SJCRH30 (cell line): ENCODE measurements at places on chromosomes 3 and 15.
A peak's percentile ranks its signal among the peaks of the same experiment; 100 is the strongest.

- peak overlapping the region; percentile 89 for H3K27ac ChIP-seq
- H3K4me3 ChIP-seq = peak overlapping the region; percentile 37
- no peaks in the 10 kb centered on the region for H3K36me3 ChIP-seq
Measured at GRCh38 chr3:165839296-165840076, 2.3 kb upstream of the BCHE start.

DNA sequence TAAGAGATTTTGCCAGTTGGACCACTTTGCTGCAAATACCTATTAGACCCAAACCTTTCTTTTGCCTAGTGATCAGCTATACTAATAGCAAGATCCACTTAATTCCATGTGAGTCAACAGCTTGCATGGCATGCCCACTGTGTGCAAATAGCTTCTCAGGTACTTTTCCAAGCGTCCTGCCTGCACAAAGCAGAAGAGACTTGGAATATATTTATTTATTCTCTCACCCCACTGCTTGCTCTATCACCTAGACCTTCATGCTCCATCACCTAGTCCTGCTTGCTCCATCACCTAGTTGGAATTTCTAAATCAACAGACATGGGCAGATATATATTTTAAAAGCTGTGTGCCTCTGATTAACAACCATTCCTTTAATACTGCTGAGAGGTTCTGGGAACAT, 47.6 kb downstream of the MBNL1 start:
- H3K36me3 ChIP-seq = 0 out of 2 replicates have a peak, but pooled peaks cover 5% of the 10 kb centered on the region

GRCh38 chr3:60363817-60364216, 887.4 kb downstream of the FHIT start:
- no peaks in the 10 kb centered on the region for H3K4me1 ChIP-seq
- H3K4me3 ChIP-seq = no peak overlapping the region
- no peak overlapping the region for H3K27ac ChIP-seq
- no peaks in the 10 kb centered on the region for H3K27me3 ChIP-seq

- H3K27me3 ChIP-seq = no peaks in the 10 kb centered on the region
- no peak overlapping the region for H3K4me3 ChIP-seq
- H3K4me1 ChIP-seq = no peaks in the 10 kb centered on the region; the same call in 1 of the 2 replicates
- no peak overlapping the region for H3K27ac ChIP-seq
Measured at GRCh38 chr3:171944118-171945016, 95.0 kb upstream of the FNDC3B start.

DNA sequence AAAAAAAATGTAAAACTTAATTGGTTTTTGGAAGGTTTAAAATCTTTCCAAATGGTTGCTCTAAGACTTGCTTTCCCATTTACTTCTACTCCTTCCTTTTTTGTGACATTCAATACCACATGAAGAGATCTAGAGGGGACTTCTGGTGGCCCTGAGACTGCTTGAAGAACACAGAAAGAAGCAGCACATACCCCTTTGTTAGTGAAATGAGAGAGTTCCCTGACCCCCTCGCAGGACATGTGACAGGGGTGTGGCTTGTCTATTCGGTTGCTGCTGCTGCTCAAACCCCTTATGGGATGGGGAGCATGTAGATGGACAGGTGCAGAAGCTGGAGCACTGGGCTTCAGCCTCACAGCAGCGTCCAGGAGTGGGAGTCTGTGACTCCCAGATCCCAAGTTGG, 71.0 kb downstream of the ZMAT3 start:
- no peak overlapping the region for H3K27ac ChIP-seq
- no peaks in the 10 kb centered on the region for H3K36me3 ChIP-seq
- no peak overlapping the region for H3K4me3 ChIP-seq
- no peak for DNase-seq
- H3K27me3 ChIP-seq = no peaks in the 10 kb centered on the region
- no peaks in the 10 kb centered on the region for H3K4me1 ChIP-seq

GRCh38 chr15:74726774-74727164, 1.4 kb upstream of the CYP1A1 start:
- H3K27ac ChIP-seq = no peak overlapping the region
- DNase-seq = no peak
- no peak overlapping the region for H3K4me3 ChIP-seq

DNA sequence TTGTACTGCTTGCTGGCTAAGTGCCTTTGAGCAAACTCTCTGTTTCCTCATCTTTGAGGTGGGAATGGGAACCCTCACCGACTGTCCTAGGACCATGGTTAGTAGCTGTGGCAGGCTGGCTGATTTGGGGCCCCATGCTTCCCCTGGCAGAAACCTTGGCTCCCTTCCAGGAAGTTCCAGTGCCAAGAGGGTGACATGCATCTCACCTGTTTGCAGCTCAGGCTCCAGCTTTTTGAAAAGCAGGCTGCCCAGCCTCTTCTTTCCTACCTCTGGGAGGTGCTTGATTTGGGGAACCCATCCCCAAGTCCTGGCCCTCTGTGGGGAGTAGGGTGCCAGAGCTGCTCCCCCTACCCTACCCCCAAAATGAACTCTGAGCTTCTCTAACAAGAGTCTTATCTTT, 50.8 kb downstream of the RAB11A start:
- no peak for DNase-seq
- no peak overlapping the region for H3K4me3 ChIP-seq
- H3K36me3 ChIP-seq = no peaks in the 10 kb centered on the region
- no peaks in the 10 kb centered on the region for H3K27me3 ChIP-seq
- H3K4me1 ChIP-seq = no peaks in the 10 kb centered on the region
